Upper lobe of right lung (tissue), 1 donor: ENCODE measurements at places on chromosomes 4 and X. TPM values are rescaled to one million over a fixed set of nuclear protein-coding genes. Genes with fewer than 3 reads are reported as not detected.
A peak's percentile ranks its signal among the peaks of the same experiment; 100 is the strongest.

NXF2 gene
- not detected for total RNA-seq

PHEX gene
- 0.93 TPM for total RNA-seq

ARHGAP6 gene
- total RNA-seq, result 17.1 TPM

CD99 gene
- 242 TPM for total RNA-seq

DNA sequence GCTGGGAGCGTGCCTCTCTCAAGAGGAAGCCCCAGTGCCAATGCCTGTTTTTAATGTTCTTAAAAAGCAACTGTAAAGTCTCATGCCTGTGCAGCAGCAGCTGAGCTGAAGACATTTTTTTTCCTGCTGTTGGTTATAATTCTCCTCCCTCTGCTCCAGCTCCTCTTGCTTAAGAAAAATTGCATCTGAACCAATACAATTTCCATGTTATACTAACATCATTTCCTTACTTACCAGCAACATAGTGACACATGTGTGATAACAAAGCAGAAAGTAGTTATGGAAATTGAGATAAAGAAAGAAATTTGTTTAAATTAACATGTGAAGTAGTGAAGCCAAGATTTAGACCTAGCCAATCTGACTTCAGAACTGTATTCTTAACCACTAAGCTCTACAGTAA, 101.4 kb downstream of the TBC1D19 start:
- H3K27me3 ChIP-seq, result no peaks in the 10 kb centered on the region
- DNase-seq, result no peak
- no peaks in the 10 kb centered on the region for H3K4me1 ChIP-seq
- H3K36me3 ChIP-seq, result peaks cover 7% of the 10 kb centered on the region
- no peak overlapping the region for H3K4me3 ChIP-seq

GRCh38 chr4:180197471-180197870, 2045.7 kb upstream of the TENM3 start:
- no peak for DNase-seq
- no peak overlapping the region for H3K4me3 ChIP-seq
- H3K27me3 ChIP-seq, result no peaks in the 10 kb centered on the region

DNA sequence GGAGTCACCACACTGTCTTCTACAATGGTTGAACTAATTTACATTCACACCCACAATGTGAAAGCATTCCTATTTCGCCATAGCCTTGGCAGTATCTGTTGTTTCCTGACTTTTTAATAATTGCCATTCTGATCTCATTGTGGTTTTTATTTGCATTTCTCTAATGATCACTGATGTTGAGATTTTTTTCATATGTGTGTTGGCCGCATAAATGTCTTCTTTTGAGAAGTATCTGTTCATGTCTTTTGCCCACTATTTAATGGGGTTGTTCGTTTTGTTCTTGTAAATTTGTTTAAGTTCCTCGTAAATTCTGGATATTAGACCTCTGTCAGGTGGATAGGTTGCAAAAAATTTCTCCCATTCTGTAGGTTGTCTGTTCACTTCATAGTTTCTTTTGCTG, 519.1 kb downstream of the STPG2 start:
- H3K27ac ChIP-seq, result no peak overlapping the region
- no peaks in the 10 kb centered on the region for H3K36me3 ChIP-seq
- no peaks in the 10 kb centered on the region for H3K27me3 ChIP-seq
- H3K4me1 ChIP-seq, result no peaks in the 10 kb centered on the region

DNA sequence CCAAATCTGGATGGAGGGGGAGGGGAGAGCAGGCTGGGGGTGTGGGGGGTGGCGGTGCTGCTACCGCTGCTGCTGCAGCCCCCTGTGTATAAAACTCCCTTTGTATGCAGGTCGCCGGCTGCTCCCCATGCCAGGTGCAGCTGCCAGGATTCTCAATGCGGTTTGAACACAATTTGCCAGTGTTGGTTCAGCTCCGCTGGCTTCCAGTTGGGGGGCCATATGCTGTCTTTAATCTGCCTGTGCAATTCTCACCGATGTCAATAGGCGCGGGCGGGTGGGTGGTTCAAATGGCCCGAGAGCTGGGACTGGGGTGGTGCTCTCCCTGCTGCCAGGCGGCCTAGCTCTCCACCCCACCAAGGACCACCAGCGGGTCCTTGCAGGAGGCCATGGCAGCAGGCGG, 257.6 kb downstream of the BCOR start:
- no peaks in the 10 kb centered on the region for H3K36me3 ChIP-seq
- H3K4me1 ChIP-seq, result no peaks in the 10 kb centered on the region
- DNase-seq, result no peak
- H3K27me3 ChIP-seq, result no peaks in the 10 kb centered on the region
- no peak overlapping the region for H3K27ac ChIP-seq

DNA sequence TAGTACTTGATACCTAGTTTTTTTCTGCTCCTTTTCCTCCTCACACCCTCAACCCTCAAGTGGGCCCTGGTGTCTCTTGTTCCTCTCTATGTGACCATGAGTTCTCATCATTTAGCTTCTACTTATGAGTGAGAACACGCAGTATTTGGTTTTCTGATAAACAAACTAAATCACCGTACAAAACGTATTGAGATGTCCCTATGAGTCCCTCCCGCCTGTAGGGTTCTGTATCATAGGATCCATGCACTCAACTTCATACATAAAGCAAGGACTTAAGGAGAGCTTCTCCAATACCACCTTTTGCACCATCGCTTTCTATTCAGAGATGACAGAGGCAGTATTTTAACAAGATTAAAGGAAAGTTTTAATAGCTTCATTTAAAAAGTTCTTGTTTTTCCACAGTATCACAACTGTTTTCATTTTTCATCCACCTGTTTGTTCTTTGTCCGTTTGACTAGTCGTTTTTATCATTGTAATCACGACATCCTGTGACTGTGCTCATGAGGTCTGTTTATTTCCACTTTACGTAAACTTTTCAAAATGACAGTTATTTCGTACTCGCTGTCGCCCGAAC, 457 bp upstream of the RAB9A start:
- peaks cover 13% of the 10 kb centered on the region for H3K4me1 ChIP-seq
- H3K27ac ChIP-seq, result peak overlapping the region; percentile 91
- peak overlapping the region; percentile 64 for H3K4me3 ChIP-seq
- no peaks in the 10 kb centered on the region for H3K27me3 ChIP-seq
- no peak for DNase-seq
- no peaks in the 10 kb centered on the region for H3K36me3 ChIP-seq

DNA sequence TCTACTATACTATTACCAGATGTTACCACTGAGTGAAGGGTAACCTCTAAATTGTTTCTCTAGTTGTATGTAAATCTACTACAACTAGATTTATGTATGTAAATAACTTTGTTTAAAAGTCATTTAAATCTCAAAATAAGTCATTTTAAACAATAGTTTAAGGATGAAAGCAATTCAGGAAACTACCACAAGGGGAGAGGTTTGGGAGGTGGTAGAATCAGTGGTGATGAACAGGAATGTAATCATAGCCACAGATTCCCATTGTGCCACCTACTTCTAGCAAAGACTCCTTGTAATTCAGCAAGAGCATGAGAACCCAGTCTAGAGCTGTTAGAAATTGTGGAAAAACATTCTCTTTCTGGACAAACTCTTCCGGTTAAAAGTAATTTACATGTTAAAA, 234.6 kb downstream of the SLC7A11 start:
- no peaks in the 10 kb centered on the region for H3K36me3 ChIP-seq
- no peak overlapping the region for H3K4me3 ChIP-seq
- no peaks in the 10 kb centered on the region for H3K27me3 ChIP-seq
- no peak overlapping the region for H3K27ac ChIP-seq
- H3K4me1 ChIP-seq, result no peaks in the 10 kb centered on the region
- no peak for DNase-seq

GRCh38 chr4:152485726-152486276, 50.1 kb downstream of the FBXW7 start:
- no peaks in the 10 kb centered on the region for H3K36me3 ChIP-seq
- peaks cover 6% of the 10 kb centered on the region for H3K4me1 ChIP-seq
- H3K4me3 ChIP-seq, result no peak overlapping the region
- no peaks in the 10 kb centered on the region for H3K27me3 ChIP-seq

GJB1 gene
- total RNA-seq, result 5.4 TPM

GRCh38 chr4:2290974-2291704, 29.2 kb upstream of the MXD4 start:
- no peaks in the 10 kb centered on the region for H3K27me3 ChIP-seq
- H3K36me3 ChIP-seq, result no peaks in the 10 kb centered on the region
- no peak overlapping the region for H3K4me3 ChIP-seq
- DNase-seq, result peak; percentile 61
- H3K4me1 ChIP-seq, result no peaks in the 10 kb centered on the region
- H3K27ac ChIP-seq, result no peak overlapping the region

GRCh38 chrX:650811-651210, 20.2 kb downstream of the SHOX start:
- no peaks in the 10 kb centered on the region for H3K4me1 ChIP-seq
- no peak for DNase-seq
- H3K36me3 ChIP-seq, result no peaks in the 10 kb centered on the region
- H3K27me3 ChIP-seq, result peaks cover 2% of the 10 kb centered on the region
- H3K4me3 ChIP-seq, result no peak overlapping the region
- H3K27ac ChIP-seq, result no peak overlapping the region

RNF150 gene
- total RNA-seq, result 2.4 TPM

LDOC1 gene
- 19.1 TPM for total RNA-seq

DNA sequence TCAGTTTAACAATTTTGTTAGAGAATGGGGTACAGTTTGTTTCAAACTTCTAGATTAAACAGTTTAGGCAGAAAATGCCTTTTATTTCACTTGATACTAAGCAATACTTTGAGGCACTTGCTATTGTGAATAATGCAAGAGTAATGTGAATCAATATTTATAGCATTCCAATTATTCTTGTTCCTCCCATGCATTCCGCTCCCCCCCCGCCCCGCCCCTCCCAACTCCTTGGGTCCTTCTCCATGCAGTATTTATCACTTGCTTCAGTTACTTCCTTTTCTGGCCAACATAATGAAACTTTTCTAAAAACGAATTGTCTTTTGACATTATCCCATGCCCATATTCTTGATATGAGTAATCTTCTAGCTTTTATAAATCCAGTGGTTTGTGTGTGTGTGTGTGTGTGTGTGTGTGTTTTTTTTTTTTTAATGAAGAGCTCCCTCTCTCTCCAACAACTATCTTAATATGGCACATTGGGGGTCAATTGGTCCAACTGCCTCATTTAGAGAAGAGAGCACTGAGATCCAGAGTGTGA, 1.6 kb downstream of the BANK1 start:
- no peaks in the 10 kb centered on the region for H3K36me3 ChIP-seq

HS3ST1 gene
- total RNA-seq, result 1.5 TPM

- no peaks in the 10 kb centered on the region for H3K4me1 ChIP-seq
- peak within 1 kb of the TSS; percentile 49 for H3K4me3 ChIP-seq
- H3K27me3 ChIP-seq, result no peaks in the 10 kb centered on the region
- H3K36me3 ChIP-seq, result no peaks in the 10 kb centered on the region
- DNase-seq, result peak; percentile 67
Observed at GRCh38 chrX:129654652-129655546, at the start of gene APLN. Gene APLN, minus strand, starts transcription at chrX:129654956. Its CDS starts 326 bp downstream, at chrX:129654630.

DNA sequence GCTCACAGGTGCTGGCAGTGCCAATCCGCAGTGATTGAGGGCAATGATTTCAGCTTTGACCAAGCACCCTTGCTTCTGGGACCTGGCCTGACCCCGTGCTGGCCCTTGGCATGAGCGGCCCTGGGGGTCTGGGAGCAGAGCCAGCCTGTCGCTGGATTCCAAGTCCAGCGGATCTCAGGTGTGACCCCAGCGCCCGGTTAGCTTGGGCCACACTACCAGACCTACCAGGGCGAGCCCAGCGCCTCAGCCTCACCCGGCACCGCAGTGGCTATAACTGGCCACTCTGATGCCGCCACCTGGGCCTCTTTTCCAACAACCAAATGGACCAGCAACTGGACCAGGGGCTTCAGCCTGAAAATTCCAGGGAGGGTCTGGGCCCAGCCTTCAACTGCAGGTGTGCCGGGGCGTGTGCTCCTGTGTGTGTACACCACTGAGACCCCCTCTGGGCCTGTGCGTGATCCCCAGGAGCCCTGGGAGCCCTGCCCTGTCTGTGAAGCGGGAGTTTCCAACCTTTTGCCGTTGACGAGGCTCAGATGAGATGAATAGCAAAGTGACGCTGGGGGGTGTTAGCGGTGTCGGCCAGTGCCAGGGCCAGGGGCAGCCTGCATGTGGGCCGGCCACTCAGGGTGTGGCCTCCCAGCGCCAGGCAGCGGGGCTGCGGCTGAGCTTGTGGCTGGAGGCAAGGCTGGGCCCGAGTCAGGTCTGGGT, 658 bp downstream of the SH3TC1 start:
- H3K27me3 ChIP-seq, result no peaks in the 10 kb centered on the region
- H3K4me1 ChIP-seq, result peaks cover 49% of the 10 kb centered on the region
- H3K27ac ChIP-seq, result peak overlapping the region; percentile 86
- no peaks in the 10 kb centered on the region for H3K36me3 ChIP-seq

TCP11X2 gene
- total RNA-seq, result not detected

- no peak overlapping the region for H3K4me3 ChIP-seq
- no peak overlapping the region for H3K27ac ChIP-seq
- no peaks in the 10 kb centered on the region for H3K36me3 ChIP-seq
- no peaks in the 10 kb centered on the region for H3K4me1 ChIP-seq
- no peak for DNase-seq
Observed at GRCh38 chrX:39850630-39851152, 247.1 kb downstream of the BCOR start.

UGT2B15 gene
- not detected for total RNA-seq

DNA sequence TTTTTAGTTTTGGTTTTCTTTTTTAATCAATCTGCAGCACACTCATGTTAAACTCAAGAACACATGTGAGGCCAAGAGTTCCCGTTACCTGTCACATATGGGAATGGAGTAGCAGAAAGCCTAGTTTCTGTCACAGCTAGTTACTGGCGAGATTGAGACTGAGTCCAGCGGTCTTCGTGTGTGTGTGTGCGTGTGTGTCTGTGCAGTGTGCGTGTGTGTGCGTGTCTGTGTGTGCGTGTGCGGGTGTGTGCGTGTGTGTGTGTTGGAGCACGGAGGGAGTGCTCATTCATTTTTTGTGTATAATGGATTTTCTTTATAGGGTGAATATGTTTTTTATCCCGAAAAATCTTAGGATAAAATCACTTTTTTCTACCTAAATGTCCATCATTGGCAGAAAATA, 19.2 kb downstream of the F11 start:
- no peaks in the 10 kb centered on the region for H3K36me3 ChIP-seq
- H3K4me3 ChIP-seq, result no peak overlapping the region
- DNase-seq, result no peak
- H3K27me3 ChIP-seq, result no peaks in the 10 kb centered on the region

GRCh38 chr4:1846580-1846979, 9.4 kb downstream of the LETM1 start:
- no peak overlapping the region for H3K27ac ChIP-seq
- H3K4me3 ChIP-seq, result no peak overlapping the region
- no peak for DNase-seq
- peaks cover 5% of the 10 kb centered on the region for H3K4me1 ChIP-seq
- H3K27me3 ChIP-seq, result no peaks in the 10 kb centered on the region

- H3K36me3 ChIP-seq, result no peaks in the 10 kb centered on the region
- H3K27ac ChIP-seq, result no peak overlapping the region
- H3K4me3 ChIP-seq, result no peak overlapping the region
- DNase-seq, result no peak
- H3K4me1 ChIP-seq, result no peaks in the 10 kb centered on the region
- no peaks in the 10 kb centered on the region for H3K27me3 ChIP-seq
Observed at GRCh38 chrX:149992918-149993317, 54.6 kb upstream of the EOLA2 start.

GRCh38 chr4:27886120-27886519, 1025.5 kb downstream of the STIM2 start:
- no peak overlapping the region for H3K27ac ChIP-seq
- H3K36me3 ChIP-seq, result no peaks in the 10 kb centered on the region
- no peaks in the 10 kb centered on the region for H3K27me3 ChIP-seq
- no peak for DNase-seq
- H3K4me1 ChIP-seq, result no peaks in the 10 kb centered on the region

SLC4A4 gene
- total RNA-seq, result 28.5 TPM

LSM6 gene
- total RNA-seq, result 31.8 TPM

GRCh38 chr4:38131371-38132091, 171.3 kb downstream of the PTTG2 start:
- H3K4me3 ChIP-seq, result no peak overlapping the region
- H3K4me1 ChIP-seq, result peaks cover 12% of the 10 kb centered on the region
- H3K27ac ChIP-seq, result no peak overlapping the region
- DNase-seq, result no peak
- H3K27me3 ChIP-seq, result no peaks in the 10 kb centered on the region
